ENCODE measurements at places on chromosomes 12 and 14.

DNA sequence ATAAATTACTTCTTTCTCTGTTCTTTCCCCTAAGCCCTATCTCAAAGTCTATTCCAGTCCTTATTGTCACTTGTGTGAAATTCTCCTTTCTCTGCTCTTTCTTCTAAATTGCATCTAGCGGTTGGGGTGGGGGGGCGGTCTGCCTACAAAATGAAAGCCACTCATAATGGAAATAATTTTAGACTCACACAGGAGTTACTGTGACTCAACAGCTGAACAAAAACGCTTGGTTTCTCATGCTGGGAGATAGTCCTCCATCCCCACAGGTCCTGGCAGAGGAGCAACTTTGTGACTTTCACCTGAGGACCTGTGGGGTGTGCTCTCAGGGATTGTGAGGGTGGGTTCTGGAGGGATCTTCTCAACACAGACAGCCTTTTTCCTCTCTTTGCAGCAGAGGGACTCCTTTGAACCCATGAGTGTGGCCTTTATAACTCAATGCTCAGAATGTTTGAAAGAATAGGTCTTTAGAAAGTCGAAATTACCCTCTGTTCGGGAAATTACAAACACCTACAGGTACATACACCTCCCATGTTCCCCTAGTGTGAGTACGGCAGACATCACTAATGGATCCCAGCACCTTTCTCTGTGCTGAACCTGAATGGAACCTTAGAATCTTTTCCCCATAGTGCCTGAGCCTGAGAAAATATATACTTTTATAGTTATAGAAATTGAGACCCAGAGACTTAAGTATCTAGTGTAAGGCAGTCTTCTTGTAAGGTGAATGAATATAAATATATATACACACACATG is 109.7 kb downstream of the CHST11 start:
- DNase-seq = no peak

DNA sequence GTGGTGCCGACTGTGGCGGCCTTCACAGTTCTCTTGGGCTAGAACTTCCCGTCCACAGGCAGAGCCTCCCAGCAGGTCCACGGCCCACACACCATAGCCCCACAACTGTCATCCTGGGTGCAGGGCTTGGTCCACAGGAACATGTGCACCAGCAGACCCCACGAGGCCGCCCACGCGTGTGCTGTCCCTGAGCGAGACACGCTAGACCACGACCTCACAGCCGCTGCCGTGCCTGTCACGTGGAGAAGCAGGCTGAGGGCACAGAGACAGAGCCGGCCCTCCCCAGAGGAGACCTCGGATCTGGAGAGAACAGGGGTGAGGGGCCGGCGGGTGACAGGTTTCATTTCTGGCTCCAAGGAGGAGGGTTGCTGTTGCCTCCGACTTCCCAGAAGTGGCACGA is 8.9 kb upstream of the GALNT9 start:
- DNase-seq = no peak

DNA sequence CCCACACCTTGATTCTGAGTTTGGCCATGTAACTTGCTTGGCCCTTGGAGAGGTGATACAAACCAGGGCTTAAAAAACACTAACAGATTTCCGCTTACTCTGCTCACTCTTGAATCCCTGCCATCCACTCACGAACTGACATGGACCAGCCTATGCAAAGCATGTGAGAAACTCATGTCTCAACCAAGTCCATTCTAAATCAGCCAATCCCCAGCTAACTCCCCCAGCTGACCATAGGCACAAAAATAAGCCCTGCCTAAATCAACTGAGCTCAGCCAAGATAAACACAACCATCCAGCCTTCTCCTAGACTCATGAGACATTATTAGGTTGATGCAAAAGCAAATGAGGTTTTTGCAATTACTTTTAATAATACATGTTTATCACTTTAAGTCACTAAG is 353.9 kb upstream of the TBX3 start:
- DNase-seq = no peak

DNA sequence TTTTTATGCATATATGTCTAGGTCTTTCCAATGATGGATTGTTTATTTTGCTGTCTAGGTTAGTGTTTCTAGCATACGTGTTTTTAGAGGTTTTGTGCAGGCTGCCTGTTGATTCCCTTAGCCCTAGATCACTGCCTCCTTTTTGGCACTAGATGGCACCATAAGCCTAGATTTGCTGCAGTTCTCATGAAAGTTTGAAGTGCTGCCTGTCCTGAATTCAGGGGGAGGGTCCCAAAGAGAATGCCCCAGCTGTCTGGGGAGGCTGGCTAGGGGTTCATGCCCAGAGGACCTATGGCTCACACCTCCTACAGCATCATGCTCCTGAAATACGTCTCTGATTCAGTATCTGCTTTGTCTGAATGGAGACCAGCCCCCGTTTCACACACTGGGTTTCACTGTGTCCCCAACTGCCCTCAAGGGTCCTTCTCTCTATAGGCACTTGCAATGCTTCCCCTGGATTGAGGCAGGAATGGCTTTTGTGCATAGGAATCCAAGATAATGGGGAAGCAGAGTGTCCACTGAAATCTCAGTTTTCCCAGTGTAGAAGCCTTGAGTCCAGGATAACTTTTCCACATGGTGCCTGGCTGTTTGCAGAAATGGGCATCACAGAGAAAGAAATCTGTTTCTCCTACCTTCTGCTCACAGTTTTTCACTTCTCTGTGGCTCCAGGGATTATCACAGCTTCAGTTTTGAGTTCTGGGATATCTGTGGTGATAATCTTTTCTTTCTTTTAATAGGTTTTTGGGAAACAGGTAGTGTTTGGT is 14.2 kb upstream of the TXNRD1 start:
- peak; percentile 35 for DNase-seq

DNA sequence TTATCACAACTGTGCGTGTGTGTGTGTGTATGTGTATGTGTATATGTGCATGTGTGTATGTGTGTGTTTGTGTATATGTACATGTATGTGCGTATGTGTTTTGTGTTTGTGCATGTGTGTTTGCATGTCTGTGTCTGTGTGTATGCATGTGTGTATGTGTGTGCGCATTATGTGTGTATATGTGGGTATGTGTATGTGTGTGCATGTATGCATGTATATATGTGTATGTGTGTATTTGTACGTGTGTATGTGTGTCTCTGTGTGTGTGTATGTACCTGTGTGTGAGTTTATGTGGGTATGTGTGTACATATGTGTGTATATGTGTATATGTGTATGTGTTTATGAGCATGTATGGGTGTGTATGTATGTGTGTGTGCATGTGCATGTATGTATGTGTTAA is 37.6 kb upstream of the PIWIL1 start:
- DNase-seq = no peak

- DNase-seq = no peak
These were observed 27.5 kb downstream of the RAP1B start for GRCh38 chr12:68638171-68638570.

DNA sequence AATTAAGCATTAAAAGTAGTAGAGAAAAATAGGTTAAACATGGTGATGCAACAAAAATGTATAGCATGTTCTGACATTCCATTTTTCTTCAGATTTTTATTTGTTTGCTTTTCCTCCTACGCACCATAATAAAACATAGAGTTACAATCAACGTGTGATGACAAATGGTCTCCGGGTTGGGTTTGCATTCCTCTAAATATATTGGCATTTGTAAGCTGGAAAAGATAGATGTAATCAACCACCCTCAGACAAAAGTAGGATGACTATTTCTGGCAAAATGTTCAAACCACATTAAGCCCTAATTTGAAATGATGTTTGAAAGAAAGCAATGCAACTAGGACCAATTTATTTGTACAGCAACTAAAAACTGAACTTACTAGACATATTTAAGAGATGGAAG is 58.4 kb downstream of the SLC25A21 start:
- no peak for DNase-seq

Measured in NCI-H748 treated with DMSO at 0.1 percent for 48 hours (cell line).